Kasumi-1 (cell line): ENCODE measurements at places on chromosomes 7 and 10.

GRCh38 chr7:150377196-150377595 lies 1.9 kb upstream of the ZNF775 start:
- DNase-seq: no peak

DNA sequence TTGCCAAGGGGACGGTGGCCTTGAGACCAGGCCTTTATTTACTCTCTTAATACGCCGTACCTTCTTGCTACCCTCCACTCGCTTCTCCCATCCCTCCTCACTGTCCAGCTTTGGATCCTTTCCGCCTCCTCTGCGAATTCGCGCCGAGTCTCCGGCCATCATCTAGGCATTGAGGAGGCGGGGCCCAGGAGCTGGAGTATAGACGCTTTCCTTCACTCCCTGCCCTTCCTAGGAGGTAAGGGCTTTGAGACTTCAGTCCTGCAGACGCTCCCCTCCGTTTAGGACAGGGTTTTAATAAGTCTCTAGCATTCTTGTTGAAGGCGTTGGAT lies 538 bp downstream of the TFAM start:
- peak; percentile 48 for DNase-seq

DNA sequence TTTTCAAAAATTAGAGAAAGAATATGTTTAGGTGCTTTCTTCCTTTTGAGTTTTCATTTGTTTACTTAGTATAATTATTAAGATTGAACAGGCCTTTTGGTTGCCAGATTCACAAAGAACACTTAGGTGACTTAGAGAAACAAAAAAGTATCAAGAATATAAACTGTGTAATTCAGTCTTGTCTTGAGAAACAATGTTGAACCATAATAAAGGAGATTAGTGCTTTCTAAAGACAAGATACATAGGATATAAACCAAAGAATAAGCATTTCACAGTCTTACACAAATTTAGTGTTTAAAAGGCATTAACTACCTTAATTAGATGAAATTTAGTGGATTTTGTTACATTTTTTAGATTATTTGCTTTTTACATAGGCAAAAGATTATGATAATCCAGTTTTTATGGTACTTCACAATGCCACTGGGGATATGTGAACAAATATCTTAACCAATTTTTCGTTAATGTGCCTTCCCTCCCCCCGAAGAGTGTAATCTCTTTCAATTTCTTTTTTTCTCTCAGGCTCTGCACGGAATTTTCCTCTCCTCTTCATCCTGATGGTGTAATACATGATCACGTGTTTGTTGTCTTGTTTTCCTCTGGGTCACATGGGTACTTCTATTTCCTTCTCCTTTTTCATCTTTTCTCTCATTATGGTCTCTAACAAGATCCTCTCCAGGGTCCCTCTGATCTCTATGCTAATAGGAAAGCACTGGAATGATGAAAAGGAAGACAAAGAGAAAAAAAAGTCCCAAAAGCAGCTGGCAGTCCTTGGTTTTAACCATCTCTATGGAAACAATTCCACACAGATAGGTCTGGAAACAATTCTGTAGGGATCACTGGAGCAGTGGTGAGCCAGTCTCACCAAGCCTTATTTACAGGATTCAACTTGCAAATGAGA lies 3.7 kb upstream of the HNRNPH3 start:
- DNase-seq: peak; percentile 98

GRCh38 chr10:93274419-93274818 lies 200.7 kb downstream of the CYP26A1 start:
- DNase-seq: no peak

GRCh38 chr10:71878327-71879034 lies 27.4 kb upstream of the PSAP start:
- peak; percentile 75 for DNase-seq

DNA sequence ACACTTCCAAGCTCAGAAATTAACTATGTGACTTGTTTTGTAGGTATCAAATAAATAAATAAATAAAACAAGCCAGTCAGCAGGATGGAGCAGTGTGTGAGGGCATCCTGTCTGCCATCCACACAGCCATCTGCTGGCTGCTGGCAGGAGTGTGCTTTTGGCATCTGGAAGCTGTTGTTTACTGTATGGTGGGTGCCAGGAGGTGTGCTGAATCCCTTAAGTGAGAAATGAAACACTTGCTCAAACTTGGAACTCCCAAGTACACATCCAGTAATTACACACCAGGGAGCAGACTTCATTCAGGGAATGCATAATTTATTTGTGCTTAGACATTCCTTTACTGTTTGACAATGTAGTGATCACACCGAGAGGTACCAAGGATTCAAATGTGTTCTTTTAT lies 16.9 kb upstream of the TAX1BP1 start:
- DNase-seq: peak; percentile 16

DNA sequence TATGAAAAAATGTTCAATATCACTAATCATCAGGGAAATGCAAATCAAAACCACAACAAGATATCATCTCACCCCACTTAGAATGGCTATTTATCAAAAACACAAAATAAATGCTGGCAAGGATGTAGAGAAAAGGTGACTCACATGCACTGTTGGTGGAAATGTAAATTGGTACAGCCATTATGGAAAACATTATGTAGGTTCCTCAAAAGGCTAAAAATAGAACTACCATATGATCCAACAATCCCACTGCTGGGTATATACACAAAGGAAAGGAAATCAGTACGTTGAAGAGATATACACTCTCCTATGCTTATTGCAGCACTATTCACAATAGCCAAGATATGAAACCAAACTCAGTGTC lies 50.2 kb downstream of the CDK1 start:
- DNase-seq: no peak

- no peak for DNase-seq
Observed at GRCh38 chr10:103055105-103055504, 137.0 kb downstream of the CNNM2 start.

DNA sequence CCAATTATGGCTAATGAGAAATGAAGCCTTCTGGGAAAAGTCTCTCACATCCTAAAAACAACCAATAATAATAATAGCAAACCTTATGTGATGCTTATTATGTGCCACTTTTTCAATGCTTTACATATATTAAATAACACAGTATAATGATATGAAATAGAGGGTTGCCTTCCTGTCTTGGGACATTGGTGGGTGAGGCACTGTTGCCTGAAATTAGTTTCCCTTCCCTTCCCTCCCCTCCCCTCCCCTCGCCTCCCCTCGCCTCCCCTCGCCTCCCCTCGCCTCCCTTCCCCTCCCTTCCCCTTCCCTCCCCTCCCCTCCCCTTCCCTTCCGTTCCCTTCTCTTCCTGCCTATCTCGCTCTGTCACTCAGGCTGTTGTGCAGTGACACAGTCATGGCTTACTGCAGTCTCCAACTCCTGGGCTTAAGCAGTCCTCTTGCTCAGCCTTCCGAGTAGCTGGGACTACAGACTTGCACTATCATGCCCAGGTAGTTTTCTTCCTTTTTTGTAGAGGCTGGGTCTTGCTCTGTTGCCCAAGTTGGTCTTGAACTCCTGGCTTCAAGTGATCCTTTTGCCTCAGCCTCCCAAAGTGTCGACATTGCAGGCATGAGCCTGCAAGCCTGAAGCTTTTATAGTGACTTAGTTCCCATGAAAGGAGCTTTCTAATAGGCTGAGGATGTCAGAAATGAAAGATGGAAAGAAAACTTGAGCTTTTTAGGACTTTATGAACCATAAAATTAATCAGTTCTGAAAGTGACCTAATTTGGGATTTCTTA lies 47.9 kb downstream of the PHTF2 start:
- no peak for DNase-seq

- no peak for DNase-seq
Observed at GRCh38 chr10:70913191-70913892, 25.0 kb upstream of the PCBD1 start.

GRCh38 chr10:11529276-11529903 lies 82.1 kb downstream of the USP6NL start:
- DNase-seq: no peak

DNA sequence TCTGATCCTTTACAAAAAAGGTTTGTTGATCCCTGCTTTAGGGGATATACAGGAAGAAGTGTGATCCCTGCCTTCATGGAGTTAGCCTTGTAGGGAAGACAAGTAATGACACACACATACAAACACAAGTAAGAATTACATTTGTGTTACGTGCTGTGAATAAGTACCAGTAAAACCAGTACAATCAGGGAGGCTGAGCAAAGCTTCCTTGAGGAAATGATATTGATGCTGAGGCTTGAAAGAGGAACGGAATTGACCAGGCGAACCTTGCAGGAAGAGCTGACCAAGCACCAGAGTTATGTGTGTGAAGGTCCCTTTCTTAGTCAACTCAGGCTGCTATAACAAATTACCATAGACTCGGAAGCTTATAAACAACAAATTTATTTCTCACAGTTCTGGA lies 83.6 kb upstream of the CACUL1 start:
- DNase-seq: no peak

DNA sequence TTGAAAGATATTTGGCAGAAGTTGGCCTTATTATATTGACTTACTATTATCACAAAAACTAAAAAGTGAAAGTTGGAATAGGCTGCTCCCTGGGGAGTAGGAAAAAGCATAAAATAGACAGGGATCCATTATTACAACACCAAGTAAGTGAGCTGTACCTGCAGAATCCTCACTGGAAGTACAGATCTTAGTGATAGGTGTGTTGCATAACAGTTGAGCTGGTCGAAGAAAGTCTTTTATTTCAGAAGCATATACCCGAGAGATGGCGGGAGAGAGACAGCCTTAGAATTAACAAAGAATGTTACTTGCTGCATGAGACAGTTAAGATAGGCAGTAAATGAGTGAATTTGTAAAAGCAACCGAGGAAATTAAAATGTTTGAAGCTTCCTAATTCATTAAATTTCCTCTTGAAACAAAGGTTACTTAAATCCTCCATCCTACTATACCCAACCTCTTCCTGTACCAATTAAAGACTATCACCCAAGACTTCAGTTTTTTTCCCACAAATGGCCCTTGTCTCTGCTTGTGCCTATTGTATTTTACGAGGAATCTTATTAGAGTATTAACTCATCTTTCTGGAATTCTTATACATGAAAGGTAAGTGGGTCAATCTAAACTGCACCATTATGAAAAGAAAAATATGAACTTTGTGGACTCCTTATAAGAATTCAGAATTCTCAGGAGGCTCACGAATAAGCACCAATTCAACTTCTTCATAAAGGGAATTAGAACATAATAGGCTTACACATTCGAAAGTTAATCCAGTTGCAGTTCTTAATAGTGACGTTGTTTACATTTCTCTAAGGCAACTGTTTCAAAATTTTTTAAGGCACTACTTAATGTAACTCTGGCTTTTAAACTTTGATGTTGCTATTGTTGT lies 56.2 kb downstream of the CREM start:
- no peak for DNase-seq

DNA sequence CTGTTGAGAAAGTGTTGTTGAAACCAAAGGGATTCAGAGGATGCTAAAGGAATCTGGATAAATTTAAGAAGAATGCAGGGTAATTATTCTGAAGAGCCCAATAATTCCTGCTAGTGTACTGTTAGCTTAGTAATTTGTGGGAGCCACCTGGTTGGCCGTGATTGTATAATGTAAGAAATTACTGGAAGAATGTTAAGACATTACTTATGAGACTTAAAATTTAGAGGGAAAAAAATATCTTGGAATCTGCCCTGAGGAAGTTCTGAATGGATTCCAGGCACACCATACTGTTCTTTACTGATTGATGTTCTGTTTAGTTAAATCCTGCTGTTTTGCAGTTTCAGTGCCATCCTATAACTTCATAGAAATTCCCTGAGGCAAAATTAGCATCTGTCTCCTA lies 155.0 kb upstream of the RHOBTB1 start:
- DNase-seq: no peak

GRCh38 chr7:144622745-144623144 lies 213.1 kb downstream of the TPK1 start:
- DNase-seq: no peak

DNA sequence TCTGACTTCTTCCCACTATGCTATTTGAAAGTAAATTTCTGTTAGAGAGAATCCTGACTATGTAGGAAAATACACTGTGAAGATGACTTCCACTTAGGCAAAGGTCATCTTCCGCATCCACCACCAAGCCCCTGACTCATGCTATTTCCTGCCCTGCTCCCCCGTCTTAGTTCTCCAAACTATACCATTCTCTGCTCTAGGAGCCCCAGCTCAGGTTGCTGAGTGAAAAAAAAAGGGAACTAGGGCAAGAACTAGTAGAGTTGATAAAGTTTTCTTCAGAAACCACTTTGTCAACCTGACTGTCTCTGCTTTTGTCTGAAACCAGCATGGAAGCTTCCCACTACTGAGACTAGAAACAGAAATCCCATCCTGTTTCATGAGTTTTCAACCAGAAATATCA lies 96.9 kb downstream of the EVX1 start:
- peak; percentile 100 for DNase-seq

DNA sequence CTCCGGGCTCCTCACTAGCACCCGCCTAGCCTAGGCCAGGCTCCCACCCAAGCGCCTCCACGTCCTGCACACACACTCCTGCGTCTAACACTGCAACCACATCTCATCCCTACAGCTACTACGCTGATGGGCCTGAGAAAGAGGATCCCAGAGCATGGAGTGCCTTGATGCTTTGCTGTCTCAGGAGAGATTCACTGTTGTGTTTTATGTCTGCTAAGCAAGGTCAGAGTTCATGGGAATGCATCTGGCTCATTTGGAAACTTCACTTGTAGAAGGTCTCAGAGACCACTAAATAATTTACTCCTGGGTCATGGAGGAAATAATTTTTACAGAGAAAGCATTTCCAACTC lies 88.7 kb downstream of the SLIT1 start:
- no peak for DNase-seq

- no peak for DNase-seq
Observed at GRCh38 chr10:61389887-61390286, 63.3 kb downstream of the TMEM26 start.

GRCh38 chr10:5944389-5945189 lies 32.8 kb downstream of the IL15RA start:
- no peak for DNase-seq
